ENCODE measurements at places on chromosomes 1 and 21.
A peak's percentile ranks its signal among the peaks of the same experiment; 100 is the strongest.

DNA sequence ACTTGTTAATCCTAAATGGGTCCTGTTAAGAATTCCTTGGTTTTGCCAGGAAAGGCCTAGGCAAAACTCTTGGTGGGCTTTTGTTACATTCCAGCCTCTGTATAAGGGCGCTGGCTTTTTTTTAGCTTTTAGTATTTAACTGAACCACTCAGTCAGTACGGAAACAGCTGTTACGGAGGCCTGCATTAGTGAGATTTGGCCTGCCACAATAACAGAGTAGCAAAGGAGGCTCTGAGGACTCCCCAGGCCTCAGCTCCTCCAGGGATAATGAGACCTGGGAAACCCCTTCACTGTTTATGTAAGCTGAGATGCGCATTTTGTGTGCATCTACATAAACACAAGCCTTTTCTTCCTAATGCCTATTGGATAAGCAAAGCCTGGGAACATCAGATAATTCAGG, 210.2 kb downstream of the APP start:
- no peak for DNase-seq

DNA sequence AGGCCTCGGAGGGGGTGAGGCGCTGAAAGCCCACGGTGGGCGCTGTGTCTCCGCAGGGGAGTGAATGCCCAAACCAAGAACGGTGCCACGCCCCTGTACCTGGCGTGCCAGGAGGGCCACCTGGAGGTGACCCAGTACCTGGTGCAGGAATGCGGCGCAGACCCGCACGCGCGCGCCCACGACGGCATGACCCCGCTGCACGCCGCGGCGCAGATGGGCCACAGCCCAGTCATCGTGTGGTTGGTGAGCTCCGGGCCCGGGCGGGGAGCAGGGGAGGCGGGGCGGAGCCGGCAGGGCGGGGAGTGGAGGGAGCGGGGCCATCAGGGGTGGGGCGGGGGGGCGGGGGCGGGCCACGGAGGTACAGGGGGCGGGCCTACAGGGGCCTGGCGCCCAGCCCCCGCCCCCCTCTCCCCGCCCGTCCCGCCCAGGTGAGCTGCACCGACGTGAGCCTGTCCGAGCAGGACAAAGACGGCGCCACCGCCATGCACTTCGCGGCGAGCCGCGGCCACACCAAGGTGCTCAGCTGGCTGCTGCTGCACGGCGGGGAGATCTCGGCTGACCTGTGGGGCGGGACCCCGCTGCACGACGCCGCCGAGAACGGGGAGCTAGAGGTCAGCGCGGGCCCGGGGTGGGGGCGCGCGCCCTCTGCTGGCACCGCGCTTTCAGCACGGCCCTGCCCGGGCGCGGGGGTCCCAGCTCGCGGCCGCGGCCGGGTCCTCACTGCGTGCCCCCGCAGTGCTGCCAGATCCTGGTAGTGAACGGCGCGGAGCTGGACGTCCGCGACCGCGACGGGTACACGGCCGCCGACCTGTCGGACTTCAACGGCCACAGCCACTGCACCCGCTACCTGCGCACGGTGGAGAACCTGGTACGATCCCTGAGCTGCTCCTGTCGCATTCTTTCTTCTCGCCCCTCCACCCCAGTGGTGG, 15.9 kb downstream of the ESPN start:
- DNase-seq, result peak; percentile 62

GRCh38 chr1:201335901-201336300, 41.6 kb downstream of the TNNT2 start:
- no peak for DNase-seq

GRCh38 chr1:21489146-21489545, 20.1 kb upstream of the ALPL start:
- no peak for DNase-seq

DNA sequence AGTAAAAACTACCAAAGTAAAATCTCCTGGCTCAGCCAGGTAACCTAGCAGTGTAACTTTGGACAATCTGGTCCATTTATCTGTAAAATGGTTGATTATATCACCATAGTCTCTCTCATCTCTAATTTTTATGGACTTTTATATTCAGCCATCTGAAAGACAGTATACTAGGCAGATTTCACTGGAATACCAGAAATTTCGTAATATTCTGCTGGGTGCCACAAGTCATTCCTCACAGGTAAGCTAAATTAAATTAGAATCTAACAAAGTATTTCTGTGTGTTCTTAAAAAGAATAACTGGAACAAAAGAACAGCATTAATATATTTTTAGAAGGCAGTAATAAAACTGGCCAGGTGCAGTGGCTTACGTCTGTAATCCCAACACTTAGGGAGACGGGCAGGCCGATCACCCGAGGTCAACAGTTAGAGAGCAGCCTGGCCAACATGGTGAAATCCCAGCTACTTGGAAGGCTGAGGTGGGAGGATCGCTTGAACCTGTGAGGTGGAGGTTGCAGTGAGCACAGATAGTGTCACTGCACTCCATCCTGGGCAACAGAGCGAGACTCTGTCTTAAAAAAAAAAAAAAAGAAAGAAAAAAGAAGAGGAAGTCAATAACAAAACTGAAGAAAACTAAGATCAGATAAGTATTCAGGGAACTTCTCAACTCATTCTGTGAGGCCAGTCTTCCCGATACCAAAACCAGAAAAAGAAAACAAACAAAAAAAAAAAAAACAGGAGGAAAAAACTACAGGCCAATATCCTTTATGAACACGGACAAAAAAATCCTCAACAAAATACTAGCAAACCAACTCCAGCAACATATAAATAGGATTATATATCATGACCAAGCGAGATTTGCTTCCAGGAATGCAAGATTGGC, 35.9 kb downstream of the PIK3R3 start:
- DNase-seq, result no peak

DNA sequence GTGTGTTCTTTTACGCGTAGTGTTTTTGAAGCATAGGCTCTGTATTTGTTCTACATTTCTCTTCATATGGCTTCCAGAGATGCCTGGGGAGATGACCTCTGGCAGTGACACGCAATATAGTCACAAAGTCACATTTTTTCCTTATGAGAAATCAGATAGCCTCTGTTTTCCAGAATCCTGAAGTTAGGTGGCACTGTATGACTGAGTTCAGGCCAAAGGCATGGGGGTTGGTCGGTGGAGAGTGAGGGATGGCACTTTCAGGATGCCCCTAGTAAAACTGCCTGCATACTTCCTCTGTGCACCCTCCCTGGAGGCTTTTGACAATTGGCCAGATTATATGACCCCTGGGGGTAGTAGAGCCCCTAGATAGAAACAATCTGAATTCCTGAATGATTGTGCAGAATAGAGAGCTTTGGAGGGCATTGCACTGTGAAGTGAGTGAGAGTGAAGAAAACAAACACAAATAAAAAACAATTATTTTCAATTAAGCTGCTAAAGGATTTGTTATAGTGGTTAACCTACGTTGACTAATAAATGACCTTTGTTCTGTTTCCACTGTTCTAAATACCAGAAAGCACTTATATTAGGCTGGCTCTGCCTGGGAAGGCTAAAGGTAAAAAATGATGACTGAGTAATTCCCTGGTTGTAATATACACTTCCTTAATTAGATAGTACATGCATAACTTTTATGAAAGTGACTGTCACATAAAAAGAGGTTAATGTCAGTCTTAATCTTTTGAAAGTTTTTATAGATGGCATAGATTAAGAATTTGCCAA, 1660.8 kb downstream of the PLA2G4A start:
- no peak for DNase-seq

DNA sequence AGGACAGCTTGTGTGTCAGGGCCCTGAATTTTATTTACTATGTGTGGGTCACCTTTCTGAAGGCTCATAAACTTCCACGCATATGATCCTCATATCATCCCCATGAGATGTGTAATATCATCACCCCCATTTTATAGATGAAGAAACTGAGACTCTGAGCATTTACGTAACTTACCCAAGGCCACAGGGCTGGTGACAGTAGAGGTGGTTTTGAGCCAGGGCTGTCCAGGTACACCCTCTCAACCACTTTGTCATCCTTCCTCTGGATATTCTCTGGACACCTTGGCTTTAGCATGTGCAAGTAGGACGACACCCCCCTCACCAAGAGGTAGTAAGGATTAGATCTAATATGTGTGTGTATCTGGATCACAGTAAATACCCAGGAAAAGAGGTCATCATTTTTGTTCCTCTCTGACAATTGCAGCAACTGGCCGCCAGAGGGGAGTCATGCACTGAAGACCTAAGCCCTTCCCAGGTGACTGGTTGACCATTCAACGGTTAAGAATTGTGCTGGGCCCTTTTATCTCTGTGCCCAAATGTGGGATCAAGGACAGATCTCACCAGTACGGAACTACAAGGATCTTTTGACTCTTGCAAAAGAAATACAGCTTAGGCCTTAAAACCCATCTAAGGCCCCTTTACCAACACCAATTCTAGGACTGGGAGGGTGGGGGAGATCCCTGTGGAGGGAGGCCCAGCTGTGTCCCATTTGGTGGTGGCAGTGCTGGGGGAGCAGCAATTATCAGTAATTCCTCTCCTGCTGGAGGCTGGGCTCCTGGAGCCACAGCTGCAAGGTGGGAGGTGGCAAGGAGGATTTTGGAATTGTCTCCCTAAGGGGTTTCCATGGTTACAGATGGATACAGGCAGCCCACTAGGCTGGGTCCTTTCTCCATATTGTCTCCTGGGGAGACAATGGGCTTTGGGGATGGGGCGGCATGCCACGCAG, 13.7 kb upstream of the E2F2 start:
- DNase-seq, result peak; percentile 71

DNA sequence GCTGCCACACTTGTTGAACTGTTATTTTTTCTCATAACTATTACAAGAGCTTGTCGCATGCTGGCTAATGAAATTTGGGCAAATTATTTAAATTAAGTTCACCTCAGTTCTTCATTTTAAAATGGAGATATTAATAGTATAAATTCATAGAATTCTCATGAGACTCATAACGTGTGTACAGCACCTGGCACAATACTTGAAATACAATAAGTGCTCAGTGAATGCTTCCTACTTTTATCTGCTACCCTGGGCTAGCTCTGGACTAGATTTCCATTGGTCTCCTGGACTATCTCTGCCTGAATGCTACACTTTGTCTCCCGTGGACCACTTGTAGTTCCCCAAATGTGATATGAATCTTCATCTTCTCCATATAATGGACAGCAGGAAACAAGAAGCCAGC, 919 bp downstream of the SLAMF6 start:
- DNase-seq, result no peak

DNA sequence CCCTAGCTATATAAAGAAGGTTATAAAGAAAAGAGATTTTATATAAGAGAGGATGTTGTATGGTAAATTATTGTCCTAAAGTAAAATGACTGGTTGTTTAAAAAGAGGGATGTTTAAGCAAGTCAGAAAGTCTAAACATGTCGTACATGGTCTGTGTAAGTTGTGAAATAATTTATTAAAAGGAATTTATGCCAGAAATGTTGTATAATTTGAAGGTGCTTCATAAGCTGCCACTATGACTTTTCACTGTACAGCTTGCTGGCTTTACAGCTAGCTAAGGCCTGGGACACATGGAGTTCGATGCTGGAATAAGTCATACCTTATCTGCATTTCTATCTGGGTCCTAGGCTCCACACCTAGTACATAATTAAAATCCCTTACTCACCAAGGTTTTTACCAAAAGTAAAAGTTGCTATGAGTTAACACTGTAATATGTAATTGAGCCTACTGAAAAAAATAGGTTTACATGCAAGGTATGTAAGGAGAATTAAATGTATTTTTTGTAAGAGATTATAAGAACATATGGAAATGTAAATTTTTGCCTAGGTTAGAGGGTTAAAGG, 59.0 kb upstream of the EDEM3 start:
- no peak for DNase-seq

DNA sequence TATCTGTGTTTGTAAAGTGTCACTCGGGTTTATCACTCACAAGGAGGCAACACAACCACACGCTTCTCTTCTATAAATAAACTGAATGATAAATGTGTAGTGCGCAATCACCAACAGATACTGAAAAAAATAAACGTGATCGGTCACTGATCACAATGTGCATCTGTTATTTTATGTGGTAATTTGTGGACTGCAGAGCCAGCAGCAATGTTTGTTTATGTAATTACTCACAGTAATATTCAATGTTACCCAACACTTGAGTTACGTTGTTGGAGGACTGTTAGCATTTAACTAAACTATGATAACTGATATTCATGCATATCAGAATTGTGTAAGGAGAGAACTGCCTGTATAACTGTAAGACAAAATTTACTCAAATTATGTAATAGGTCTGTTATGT, 129.6 kb downstream of the USH2A start:
- peak; percentile 14 for DNase-seq

DNA sequence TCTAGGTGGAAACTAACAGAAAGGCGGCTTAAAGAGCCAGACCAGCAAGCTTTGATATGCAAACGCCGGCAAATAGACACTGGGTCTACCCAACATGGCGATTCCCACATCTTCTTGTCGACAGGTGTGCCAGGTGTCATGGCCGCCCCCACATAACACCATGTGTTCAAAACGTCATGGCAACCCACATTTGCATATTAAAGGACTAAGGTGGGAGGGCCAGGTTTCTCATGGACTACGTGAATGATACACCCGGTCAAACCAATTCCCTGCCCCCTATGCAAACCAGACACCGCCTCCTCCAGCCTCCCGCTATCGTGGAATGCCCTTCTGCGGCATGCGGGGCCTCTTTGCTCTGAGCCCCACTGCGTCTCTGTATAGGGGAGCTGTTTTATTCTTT, 41.3 kb downstream of the ICOSLG start:
- no peak for DNase-seq

GRCh38 chr1:6343506-6344405, 49.8 kb downstream of the ACOT7 start:
- peak; percentile 71 for DNase-seq

DNA sequence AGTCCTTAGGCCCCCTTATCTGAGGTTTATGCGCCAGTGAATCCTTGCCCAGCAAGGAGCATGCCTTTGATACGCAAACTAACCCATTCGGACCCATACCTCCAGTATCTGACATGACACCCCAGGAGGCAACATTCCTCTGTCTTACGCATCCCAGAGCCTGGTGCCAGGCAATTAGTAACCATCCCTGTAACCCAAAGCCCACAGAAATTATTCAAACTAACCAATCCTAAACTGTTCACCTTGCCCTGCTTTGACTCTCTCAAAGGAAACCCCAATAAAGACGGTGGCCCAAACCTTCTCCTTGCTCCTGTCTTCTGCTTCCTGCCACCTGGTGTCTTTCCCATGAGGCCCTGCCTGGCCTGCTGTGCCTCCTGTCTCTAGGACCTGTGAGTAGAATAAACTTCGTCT, 36.4 kb downstream of the ZNF496 start:
- DNase-seq, result no peak

DNA sequence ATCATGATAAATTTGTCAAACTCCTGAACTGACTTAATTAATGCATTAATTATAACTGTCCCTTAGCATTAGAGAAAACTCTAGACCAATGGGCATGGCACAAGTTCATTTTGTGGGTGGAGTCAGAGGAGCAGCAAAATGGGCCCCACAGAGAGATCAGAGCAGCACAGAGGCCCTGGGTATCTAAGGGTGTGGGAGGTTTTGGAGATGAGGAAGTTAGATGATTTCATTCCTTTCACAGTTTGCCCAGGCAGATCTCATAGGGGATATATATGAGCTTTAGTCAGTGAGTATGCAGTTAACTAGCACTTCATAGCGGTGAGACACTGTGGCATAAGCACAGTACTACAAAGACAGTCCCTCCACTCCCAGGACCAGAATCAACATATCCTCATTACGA, 117.3 kb downstream of the MAB21L3 start:
- no peak for DNase-seq

Data from NCI-H1436 (cell line).